ENCODE measurements at places on chromosomes 16 and 17. TPM values are rescaled to one million over a fixed set of nuclear protein-coding genes. Genes with fewer than 3 reads are reported as not detected.

TXNDC17 gene
- 85.8 TPM for total RNA-seq

MAP3K3 gene
- total RNA-seq = 29.6 TPM

UTS2R gene
- not detected for total RNA-seq

DNA sequence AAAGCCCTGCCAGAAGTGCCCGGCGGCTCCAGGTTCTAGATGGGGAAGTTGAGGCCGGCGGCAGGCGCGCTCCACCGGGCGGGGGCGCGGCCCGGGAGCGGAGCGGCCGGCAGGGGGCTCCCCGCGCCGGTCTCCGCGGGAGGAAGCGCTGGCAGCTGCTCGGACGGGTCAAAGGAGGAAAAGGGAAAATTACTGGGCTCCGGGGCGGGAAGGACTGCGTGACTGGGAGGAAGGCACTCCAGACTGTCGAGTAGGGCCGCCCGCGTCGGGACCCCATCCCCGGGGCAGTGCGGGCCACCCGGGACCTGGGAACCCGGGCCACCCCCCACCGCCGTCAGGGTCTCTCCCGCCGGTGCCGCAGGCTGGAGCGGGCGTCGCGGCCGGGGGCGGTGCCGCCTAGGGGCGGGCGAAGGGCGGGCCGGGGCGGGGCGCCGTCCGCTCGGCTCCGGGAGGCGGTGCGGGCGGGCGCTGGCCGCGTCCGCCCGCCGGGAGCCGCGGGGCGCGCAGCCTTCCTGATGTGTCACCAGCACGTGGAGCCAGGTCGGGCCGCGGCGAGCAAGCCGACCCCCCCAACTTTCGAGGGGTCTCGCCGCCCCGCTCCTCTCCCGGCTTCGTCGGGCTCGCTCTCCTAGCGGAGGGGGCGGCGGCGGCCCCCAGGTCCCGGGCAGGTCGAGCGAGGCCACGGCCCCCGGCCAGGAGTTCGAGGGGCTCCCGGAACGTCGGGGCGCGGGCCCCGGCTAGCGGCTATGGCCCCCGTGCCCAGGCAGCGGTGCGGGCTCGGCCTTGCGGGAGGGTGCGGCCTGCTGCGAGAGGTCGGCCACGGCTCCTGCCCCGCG lies 167.5 kb downstream of the RAB11FIP4 start:
- peak; percentile 61 for DNase-seq

DNA sequence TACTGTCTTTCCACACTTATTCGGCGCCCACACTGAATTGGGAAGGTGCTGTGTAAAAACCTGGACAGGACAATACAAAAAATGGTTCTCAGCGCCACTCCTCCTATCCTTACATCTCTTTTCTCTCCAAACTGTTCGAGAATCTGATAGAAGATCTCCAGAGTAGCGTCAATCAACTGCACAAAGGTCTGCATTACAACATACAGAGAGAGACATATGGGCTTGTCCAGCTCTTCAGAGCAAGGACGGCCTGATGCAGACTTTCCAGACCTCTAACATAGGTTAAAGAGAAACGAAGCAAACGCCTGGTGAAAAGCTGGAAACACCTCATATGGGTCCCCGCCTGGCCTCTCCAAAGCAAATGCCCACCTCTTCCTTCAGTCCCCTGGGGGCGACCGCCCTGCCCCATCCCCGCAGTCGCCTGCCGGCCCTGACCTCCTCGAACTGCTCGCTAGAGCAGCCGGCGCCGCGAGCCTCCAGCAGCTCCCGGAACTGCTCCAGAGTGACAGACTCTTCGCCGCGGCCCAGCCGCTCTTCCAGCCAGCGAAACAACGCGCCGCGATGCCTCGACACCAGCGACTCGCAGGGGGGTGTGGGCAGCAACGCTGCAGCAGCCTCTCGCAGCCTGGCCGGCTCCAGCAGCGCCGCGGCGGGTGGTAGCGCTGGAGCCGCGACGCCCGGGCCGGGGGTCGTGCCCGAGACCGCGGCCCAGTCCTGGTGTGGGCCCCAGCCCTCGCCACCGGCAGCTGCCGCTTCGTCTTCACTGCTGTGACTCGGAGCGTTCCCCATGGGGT lies 526 bp downstream of the ZZEF1 start:
- peak; percentile 42 for DNase-seq

GRCh38 chr16:1420111-1420539 lies 422 bp downstream of the UQCC4 start:
- no peak for DNase-seq

DNA sequence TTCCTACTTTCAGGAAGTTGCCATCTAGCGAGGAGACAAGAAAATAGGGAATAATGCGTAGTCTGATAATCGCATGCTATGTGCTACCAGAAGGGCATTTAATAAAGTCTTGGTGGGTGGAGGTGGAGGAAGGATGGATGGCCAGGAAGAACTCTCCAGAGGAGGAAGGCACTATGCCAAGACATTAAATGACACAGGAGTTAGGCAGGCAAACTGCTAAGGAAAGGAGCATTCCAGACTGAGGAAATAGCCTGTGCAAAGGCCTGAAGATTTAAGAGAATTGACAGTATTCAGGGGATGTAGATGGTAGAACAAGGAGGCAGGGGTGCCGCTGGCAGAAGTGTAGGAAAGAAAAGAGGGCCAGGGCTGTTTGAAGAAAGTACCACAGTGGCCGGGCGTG lies 19.3 kb upstream of the ARHGAP44 start:
- no peak for DNase-seq

DNA sequence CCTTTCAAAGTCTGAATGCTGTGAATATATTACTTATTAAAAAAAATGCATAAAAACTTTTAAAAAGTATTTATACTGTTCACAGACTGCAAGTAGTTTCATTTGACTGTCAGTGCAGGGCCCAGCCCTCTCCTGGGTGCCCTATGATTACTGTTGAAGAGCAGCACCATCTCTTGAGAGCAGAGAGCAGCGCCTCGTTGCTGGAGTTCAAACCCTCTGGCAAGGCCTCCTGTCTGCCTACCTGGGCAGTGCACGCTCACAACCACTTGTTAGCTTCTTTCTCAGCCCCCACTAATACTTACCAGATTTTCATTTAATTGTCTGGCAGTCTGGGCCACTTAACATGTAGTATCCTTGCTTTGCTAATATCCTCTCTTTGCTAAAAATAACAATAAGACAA lies 233.4 kb downstream of the PHKB start:
- no peak for DNase-seq

All from activated naive CD4-positive, alpha-beta T cell treated with anti-CD3 and anti-CD28 coated beads for 36 hours (primary cell).